ENCODE measurements at places on chromosomes 2 and 18. TPM values are rescaled to one million over a fixed set of nuclear protein-coding genes. Genes with fewer than 3 reads are reported as not detected.

GRCh38 chr2:7429733-7430132 is 512.5 kb downstream of the RNF144A start:
- H3K27ac ChIP-seq = peak overlapping the region; percentile 84
- DNase-seq = no peak
- H3K4me3 ChIP-seq = peak overlapping the region; percentile 62
- peaks cover 17% of the 10 kb centered on the region for H3K36me3 ChIP-seq
- H3K4me1 ChIP-seq = peaks cover 43% of the 10 kb centered on the region
- H3K27me3 ChIP-seq = peaks cover 5% of the 10 kb centered on the region

GRCh38 chr2:161344692-161345091 is 36.5 kb downstream of the PSMD14 start:
- no peak overlapping the region for H3K4me3 ChIP-seq
- H3K4me1 ChIP-seq = peaks cover 10% of the 10 kb centered on the region
- no peak for DNase-seq
- H3K36me3 ChIP-seq = peaks cover 49% of the 10 kb centered on the region
- no peaks in the 10 kb centered on the region for H3K27me3 ChIP-seq

GRCh38 chr2:157785866-157786662 is 90.1 kb downstream of the ACVR1 start:
- no peak overlapping the region for H3K27ac ChIP-seq
- H3K27me3 ChIP-seq = no peaks in the 10 kb centered on the region
- peaks cover 58% of the 10 kb centered on the region for H3K4me1 ChIP-seq
- peaks cover 5% of the 10 kb centered on the region for H3K36me3 ChIP-seq

DNA sequence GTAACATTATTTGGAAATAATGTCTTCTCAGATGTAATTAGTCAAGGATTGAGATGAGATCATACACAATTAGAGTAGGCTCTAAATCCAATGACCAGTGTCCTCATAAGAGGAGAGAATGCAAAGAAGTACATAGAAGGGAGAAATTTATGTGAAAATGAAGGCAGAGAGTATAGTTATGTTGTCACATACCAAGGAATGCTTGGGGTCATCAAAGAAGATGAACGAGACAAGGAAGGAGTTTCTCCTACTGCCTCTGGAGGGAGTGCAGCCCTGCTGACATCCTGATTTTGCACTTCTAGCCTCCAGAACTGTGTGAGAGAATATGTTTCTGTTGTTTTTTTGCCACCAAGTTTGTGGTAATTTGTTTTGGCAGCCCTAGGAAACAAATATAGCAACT is 100.1 kb downstream of the GALNT13 start:
- no peak overlapping the region for H3K4me3 ChIP-seq
- H3K4me1 ChIP-seq = no peaks in the 10 kb centered on the region
- H3K27me3 ChIP-seq = no peaks in the 10 kb centered on the region
- no peak overlapping the region for H3K27ac ChIP-seq
- DNase-seq = no peak
- H3K36me3 ChIP-seq = no peaks in the 10 kb centered on the region

DNA sequence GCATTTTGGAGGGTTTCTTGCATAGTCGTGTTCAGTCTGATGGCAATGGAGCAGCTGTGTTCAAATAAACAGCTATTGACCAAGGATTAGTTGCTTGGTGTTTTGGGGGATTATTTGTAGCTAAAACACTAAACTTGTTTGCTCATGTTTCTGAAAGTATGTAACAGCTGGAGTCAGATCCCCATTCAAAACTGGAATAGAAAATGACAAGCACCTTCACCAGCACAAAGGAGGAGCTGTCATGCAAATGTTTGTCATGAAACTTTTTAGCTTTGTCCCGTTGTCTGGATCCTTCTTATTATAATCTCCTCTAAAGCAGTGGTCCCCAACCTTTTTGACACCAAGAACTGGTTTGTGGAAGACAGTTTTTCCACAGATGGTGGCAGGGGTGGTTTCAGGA is 96.9 kb upstream of the ZNF236 start:
- no peaks in the 10 kb centered on the region for H3K36me3 ChIP-seq
- no peak overlapping the region for H3K4me3 ChIP-seq
- DNase-seq = no peak

GRCh38 chr2:21819454-21819853 is 695.7 kb downstream of the TDRD15 start:
- no peaks in the 10 kb centered on the region for H3K36me3 ChIP-seq
- H3K27ac ChIP-seq = no peak overlapping the region
- DNase-seq = no peak
- no peaks in the 10 kb centered on the region for H3K4me1 ChIP-seq
- H3K27me3 ChIP-seq = no peaks in the 10 kb centered on the region

DNA sequence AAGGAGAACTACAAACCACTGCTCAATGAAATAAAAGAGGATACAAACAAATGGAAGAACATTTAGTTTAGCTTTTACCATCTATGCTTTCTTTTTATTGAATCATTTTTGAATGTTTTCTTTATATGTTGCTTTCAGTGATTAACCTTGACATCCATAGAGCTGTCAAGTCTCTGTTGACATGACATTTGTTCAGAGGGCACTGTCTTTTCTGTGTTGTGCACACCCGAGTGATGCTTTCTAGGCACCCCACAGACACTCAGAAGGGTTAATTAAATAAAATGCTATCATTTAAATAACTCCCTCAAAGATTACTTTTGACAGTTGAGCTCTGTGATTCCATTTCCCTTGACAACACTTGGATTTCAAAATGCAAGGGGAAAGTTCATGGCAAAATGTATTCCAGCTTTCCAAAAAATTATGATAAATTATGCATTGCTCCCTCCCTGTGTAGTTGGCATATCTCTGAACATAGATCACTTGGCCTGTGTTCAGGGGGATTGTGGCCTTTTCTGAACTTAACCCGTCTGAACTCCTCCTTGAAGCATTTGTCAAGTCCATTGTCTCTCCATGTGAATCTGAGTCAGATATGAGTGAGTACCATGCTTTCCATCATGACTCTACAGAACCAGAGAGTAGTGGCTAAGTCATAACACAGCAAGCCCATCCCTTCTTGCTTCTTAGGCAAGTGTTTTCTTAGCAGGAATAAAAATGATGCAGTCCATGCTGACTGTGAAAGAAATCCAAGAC is 372.6 kb downstream of the RPRM start:
- no peak overlapping the region for H3K27ac ChIP-seq
- H3K27me3 ChIP-seq = no peaks in the 10 kb centered on the region
- H3K4me3 ChIP-seq = no peak overlapping the region
- H3K4me1 ChIP-seq = no peaks in the 10 kb centered on the region

DNA sequence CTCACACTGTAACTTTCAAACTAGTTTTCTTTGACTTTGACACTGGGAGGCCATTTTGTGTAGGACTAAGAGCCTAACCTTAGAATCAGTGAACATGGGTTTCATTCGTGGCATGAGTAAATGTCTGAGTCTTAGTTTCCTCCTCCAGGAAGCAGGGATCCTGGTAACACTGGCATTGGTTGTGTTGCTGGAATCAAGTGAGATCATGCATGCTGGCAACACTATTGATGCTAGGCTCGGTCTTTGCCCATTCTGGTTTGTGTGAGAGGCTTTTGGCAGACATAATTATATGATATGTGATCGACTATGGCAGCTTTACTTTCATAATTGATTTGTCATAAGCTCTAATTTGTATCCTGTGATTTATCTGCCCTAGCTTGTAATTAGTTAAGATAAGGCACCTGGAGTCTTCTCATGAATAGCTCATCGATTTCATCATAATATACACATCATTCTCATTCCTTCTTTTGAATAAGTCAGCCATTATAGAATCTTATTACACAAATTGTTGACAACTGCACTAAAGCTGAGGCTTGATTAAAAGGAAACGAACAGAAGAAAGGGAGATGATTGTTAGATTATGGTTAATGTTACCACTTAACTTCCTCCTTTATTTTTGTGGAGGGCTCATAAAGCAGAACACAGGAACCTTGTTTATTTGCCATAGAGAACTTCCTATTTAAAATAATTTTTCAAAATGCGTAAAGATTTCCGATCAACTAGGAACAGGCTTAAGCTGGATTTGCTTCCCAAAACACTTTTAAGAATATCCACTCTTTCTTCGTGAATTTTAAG is 12.6 kb downstream of the PPP1R1C start:
- H3K27me3 ChIP-seq = no peaks in the 10 kb centered on the region
- H3K36me3 ChIP-seq = no peaks in the 10 kb centered on the region
- H3K4me1 ChIP-seq = peaks cover 3% of the 10 kb centered on the region
- no peak overlapping the region for H3K4me3 ChIP-seq
- DNase-seq = no peak

DNA sequence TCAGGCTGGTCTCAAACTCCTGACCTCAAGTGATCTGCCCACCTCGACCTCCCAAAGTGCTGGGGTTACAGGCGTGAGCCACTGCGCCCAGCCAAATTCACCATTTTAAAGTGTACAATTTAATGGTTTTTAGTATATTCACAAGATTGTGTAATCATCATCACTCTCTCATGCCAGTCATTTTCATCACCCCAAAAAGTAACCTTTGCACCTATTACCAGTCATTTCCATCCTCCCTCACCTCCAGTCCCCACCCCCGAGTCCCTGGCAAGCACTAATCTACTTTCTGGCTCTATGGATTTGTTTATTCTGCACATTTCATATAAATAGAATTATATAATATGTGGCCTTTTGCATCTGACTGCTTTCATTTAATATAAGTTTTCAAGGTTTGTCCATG is 10.8 kb downstream of the PCBP1 start:
- no peak overlapping the region for H3K27ac ChIP-seq
- peak; percentile 60 for DNase-seq
- H3K4me1 ChIP-seq = peaks cover 46% of the 10 kb centered on the region

- H3K36me3 ChIP-seq = no peaks in the 10 kb centered on the region
- no peak overlapping the region for H3K27ac ChIP-seq
- H3K27me3 ChIP-seq = no peaks in the 10 kb centered on the region
- no peak overlapping the region for H3K4me3 ChIP-seq
- no peaks in the 10 kb centered on the region for H3K4me1 ChIP-seq
These were observed 377.4 kb upstream of the DSEL start for GRCh38 chr18:67893916-67894315.

GRCh38 chr2:214542295-214542694 is 131.4 kb downstream of the VWC2L start:
- no peaks in the 10 kb centered on the region for H3K36me3 ChIP-seq
- no peaks in the 10 kb centered on the region for H3K4me1 ChIP-seq
- no peak overlapping the region for H3K27ac ChIP-seq
- peaks cover 3% of the 10 kb centered on the region for H3K27me3 ChIP-seq
- no peak for DNase-seq
- H3K4me3 ChIP-seq = no peak overlapping the region

Gene LAMA1
- total RNA-seq = not detected

Gene CHST10
- 5.9 TPM for total RNA-seq

Gene GREB1L
- total RNA-seq = not detected

Gene CYRIA
- 2.8 TPM for total RNA-seq

Gene C2orf78
- not detected for total RNA-seq

Gene SMARCAL1
- 25.9 TPM for total RNA-seq

Gene MBP
- 47.0 TPM for total RNA-seq

Gene SLC9A2
- total RNA-seq = 0.07 TPM

Gene CRYBA2
- total RNA-seq = not detected

Gene ELOA2
- total RNA-seq = not detected

Gene GRB14
- total RNA-seq = not detected

Gene TGFA
- total RNA-seq = 0.07 TPM

Gene CNDP2
- total RNA-seq = 128 TPM

Gene CRYGC
- total RNA-seq = not detected
